ENCODE measurements at places on chromosomes 5 and 9. TPM values are rescaled to one million over a fixed set of nuclear protein-coding genes. Genes with fewer than 3 reads are reported as not detected.

Gene GABRA1
- not detected for total RNA-seq

DNA sequence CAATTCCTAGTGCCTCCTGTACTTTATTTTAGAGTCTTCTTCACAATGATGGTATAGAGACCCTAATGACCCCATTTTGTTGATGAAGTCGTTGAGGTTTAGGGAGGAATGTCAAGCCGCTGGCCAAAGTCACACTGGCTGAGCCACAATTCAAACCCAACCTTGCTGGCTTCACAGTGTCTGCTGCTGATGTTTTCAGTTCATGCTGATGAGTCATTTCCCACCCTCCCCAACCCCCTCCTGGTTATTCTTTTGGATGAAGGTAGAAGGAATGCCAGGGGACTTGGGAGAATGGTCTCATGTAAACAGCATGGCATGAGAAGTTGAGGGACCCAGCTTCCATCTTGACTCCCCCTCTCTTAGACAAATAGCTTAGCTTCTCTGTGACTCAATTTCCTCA, 68.6 kb downstream of the TMEM252 start:
- no peaks in the 10 kb centered on the region for H3K27me3 ChIP-seq
- H3K27ac ChIP-seq: no peak overlapping the region

Gene ADAMTSL1
- 9.0 TPM for total RNA-seq

GRCh38 chr9:18761742-18762300, 271.2 kb downstream of the SAXO1 start:
- H3K4me1 ChIP-seq: no peaks in the 10 kb centered on the region
- H3K27ac ChIP-seq: no peak overlapping the region
- DNase-seq: no peak
- no peaks in the 10 kb centered on the region for H3K27me3 ChIP-seq
- H3K4me3 ChIP-seq: no peak overlapping the region

Gene PCDHA9
- total RNA-seq: 0.33 TPM

DNA sequence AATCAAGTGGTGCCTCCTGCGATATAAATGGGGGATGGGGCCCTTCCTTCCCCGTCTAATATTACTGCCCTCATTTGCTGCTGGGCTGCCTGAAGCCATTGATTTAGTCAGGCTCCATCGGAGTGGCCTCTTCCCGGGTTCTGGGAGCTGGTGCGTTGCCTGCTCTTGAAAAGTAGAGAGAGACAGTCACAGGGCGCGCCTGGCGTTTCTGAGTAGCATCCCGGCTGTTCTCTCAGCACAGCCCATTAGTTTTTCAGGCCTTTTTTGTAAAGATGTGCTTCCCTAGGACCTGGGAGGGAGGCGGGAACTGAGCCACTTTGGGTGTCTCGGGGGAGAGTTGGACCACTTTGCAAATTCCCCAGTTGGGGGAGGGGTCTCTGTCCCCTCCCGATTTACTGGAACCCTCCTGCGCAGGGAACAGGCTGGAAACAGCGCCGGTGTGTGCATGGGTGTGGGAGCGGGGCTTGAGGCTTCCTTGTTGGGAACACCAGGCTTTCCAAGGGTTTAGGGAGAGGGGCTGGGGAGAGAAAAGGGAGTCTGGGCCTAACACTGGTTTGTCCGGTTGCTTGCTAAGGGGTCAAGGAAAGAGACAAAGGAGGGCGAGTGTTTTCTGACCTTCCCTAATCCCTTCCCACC, 4.7 kb downstream of the PRDM6 start:
- DNase-seq: no peak
- no peak overlapping the region for H3K27ac ChIP-seq
- H3K4me1 ChIP-seq: peaks cover 20% of the 10 kb centered on the region
- no peak overlapping the region for H3K4me3 ChIP-seq
- H3K27me3 ChIP-seq: peaks cover 60% of the 10 kb centered on the region

Gene PFN3
- total RNA-seq: not detected

GRCh38 chr5:14122089-14122488, 21.1 kb upstream of the TRIO start:
- no peaks in the 10 kb centered on the region for H3K36me3 ChIP-seq
- no peak overlapping the region for H3K27ac ChIP-seq
- no peaks in the 10 kb centered on the region for H3K27me3 ChIP-seq
- DNase-seq: no peak
- H3K4me3 ChIP-seq: no peak overlapping the region
- no peaks in the 10 kb centered on the region for H3K4me1 ChIP-seq

DNA sequence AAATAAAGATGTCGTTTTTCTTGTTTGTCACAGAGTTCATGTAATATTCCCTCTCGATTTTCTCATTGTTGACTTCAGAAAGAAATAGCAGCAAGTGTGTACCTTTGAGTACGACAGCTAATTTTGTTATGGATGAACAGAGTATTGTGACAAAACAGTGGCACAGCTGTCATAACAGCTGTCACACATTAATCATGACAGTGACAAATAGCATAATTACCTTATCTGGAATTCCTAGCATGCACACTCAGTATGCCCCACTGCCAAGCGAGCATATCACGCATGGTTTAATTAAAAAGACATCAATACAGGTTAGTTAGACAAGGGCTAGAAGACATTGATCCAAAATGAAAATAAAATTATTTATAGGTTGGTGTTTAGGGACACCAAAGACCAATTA, 375.1 kb downstream of the SPATA31D1 start:
- H3K4me3 ChIP-seq: no peak overlapping the region
- no peaks in the 10 kb centered on the region for H3K27me3 ChIP-seq
- H3K27ac ChIP-seq: no peak overlapping the region
- DNase-seq: no peak

DNA sequence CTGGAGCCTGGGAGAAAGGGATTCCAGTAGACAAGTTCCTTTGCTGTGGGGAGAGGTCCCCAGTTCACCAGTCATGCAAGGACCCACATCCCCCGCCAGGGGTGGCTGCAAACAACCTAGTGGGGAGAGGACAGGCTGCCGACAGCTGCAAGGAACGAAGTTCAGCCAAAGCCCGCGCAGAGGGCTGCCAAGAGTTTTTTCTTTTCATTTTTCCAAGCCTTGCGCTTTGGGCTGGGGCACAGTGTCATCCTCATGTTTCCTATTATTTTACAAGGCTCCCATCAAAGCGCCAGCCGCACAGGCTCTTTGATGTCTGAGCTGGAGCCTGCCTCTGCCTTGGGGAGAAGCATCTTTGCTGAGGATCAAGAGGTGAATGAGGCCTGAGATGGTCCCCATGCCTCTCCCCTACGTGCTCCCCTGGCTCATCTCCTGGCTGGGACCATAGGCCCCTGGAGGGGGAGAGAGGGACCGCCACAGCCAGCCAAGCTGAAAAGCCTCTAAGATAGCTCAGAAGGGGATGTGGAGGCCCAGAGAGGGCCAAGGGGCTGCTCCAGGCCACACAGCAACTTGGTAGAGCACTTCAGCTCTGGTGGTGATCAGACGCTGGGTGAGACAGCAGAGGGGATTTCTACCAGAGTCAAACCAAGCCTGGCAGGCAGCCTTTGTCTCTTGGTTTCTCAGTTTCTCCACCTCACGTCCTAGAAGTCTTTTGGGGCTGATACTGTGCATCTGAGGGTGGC, 50.4 kb upstream of the SYNPO start:
- DNase-seq: peak; percentile 22
- H3K27ac ChIP-seq: peak overlapping the region; percentile 33
- H3K36me3 ChIP-seq: no peaks in the 10 kb centered on the region
- H3K4me1 ChIP-seq: no peaks in the 10 kb centered on the region

- H3K4me1 ChIP-seq: no peaks in the 10 kb centered on the region
- no peak overlapping the region for H3K27ac ChIP-seq
- no peaks in the 10 kb centered on the region for H3K27me3 ChIP-seq
- H3K4me3 ChIP-seq: no peak overlapping the region
Observed at GRCh38 chr9:87765521-87765920, 39.6 kb downstream of the CTSL start.

- no peak for DNase-seq
- H3K36me3 ChIP-seq: no peaks in the 10 kb centered on the region
- H3K4me3 ChIP-seq: no peak overlapping the region
- H3K4me1 ChIP-seq: peaks cover 3% of the 10 kb centered on the region
- no peak overlapping the region for H3K27ac ChIP-seq
- H3K27me3 ChIP-seq: no peaks in the 10 kb centered on the region
Observed at GRCh38 chr5:180376511-180376910, 23.4 kb upstream of the GFPT2 start.

- H3K4me1 ChIP-seq: no peaks in the 10 kb centered on the region
- H3K36me3 ChIP-seq: no peaks in the 10 kb centered on the region
- H3K27me3 ChIP-seq: no peaks in the 10 kb centered on the region
- no peak overlapping the region for H3K27ac ChIP-seq
Observed at GRCh38 chr5:29462241-29462640, 1731.2 kb upstream of the CDH6 start.

Gene SWI5
- total RNA-seq: 18.5 TPM

GRCh38 chr9:107612136-107612535, 122.6 kb upstream of the KLF4 start:
- DNase-seq: peak; percentile 21
- H3K27ac ChIP-seq: no peak overlapping the region
- H3K4me3 ChIP-seq: no peak overlapping the region
- no peaks in the 10 kb centered on the region for H3K4me1 ChIP-seq
- no peaks in the 10 kb centered on the region for H3K36me3 ChIP-seq

Gene IRX1
- 1.6 TPM for total RNA-seq

GRCh38 chr9:83477571-83477970, 60.6 kb downstream of the FRMD3 start:
- no peak for DNase-seq
- H3K36me3 ChIP-seq: no peaks in the 10 kb centered on the region
- H3K27me3 ChIP-seq: no peaks in the 10 kb centered on the region
- no peak overlapping the region for H3K4me3 ChIP-seq

Gene SPATA31E1
- under 0.01 TPM for total RNA-seq

Gene GRK6
- total RNA-seq: 19.1 TPM

- no peaks in the 10 kb centered on the region for H3K36me3 ChIP-seq
- H3K4me3 ChIP-seq: no peak overlapping the region
- no peak overlapping the region for H3K27ac ChIP-seq
- no peaks in the 10 kb centered on the region for H3K27me3 ChIP-seq
- DNase-seq: no peak
- H3K4me1 ChIP-seq: no peaks in the 10 kb centered on the region
Observed at GRCh38 chr5:145407300-145408047, 427.7 kb downstream of the PRELID2 start.

GRCh38 chr9:118215549-118215948, 511.3 kb downstream of the TLR4 start:
- no peak overlapping the region for H3K27ac ChIP-seq
- H3K36me3 ChIP-seq: no peaks in the 10 kb centered on the region
- DNase-seq: no peak
- H3K4me1 ChIP-seq: no peaks in the 10 kb centered on the region
- no peak overlapping the region for H3K4me3 ChIP-seq

DNA sequence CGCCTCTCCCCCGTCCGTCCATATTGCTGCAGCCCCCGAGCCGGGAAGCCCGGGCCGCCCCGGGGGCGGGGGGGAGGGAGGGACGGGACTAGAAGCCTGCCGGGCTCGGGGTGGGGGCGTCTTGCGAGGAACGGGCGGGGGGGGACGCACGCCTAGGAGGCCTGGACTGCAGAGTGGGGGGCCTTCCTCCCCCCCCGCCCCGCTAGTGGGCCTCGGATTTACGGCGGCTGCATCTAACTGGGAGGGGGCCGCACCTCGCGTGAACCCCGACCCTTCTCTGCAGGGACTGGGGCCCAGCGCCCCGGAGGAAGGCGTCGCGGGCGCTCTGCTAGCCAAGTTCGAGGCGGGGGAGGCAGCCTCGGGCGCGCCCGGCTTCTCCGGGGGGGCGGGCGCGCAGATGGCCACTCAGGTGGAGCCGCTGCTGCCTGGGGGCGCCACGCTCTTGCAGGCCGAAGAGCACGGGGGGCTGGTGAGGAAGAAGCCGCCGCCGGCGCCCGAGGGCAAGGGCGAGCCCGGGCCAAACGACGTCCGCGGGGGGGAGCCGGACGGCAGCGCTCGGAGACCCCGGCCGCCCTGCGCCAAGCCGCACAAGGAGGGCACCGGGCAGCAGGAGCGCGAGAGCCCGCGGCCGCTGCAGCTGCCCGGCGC, at the start of gene LARP1:
Gene LARP1, plus strand, starts transcription at position 17 of the 648 bp plus-strand sequence. Its CDS starts 381 bp downstream, at position 398.
- peaks cover 45% of the 10 kb centered on the region for H3K4me1 ChIP-seq
- no peaks in the 10 kb centered on the region for H3K36me3 ChIP-seq
- no peaks in the 10 kb centered on the region for H3K27me3 ChIP-seq
- DNase-seq: peak; percentile 69

DNA sequence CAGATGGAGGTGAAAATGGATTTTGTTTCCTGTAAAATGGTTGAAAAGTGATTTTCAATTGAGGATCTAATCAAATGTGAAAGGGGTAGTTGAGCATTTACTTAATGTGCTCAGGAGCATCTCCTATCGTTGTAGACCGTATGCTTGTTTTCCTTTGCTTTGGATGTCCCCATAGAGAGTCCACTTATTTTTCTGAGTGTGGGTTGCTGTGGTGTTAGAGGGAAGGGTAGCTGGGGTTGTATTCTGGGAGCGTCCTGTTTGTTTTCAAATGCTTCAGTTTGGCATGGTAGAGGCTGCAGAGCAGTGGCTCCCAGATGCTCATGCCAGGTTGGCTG, 154.1 kb downstream of the MAT2B start:
- H3K27me3 ChIP-seq: no peaks in the 10 kb centered on the region
- no peak for DNase-seq
- H3K4me3 ChIP-seq: no peak overlapping the region
- no peak overlapping the region for H3K27ac ChIP-seq
- H3K36me3 ChIP-seq: no peaks in the 10 kb centered on the region

GRCh38 chr9:95061916-95062595, 255.5 kb downstream of the FANCC start:
- no peak overlapping the region for H3K27ac ChIP-seq
- peaks cover 5% of the 10 kb centered on the region for H3K4me1 ChIP-seq
- no peak for DNase-seq

Gene CDO1
- 40.4 TPM for total RNA-seq

GRCh38 chr9:6692881-6693361, 47.4 kb upstream of the GLDC start:
- DNase-seq: no peak
- no peaks in the 10 kb centered on the region for H3K27me3 ChIP-seq
- no peak overlapping the region for H3K4me3 ChIP-seq
- no peaks in the 10 kb centered on the region for H3K36me3 ChIP-seq

Gene VLDLR
- total RNA-seq: 53.8 TPM

GRCh38 chr9:111940697-111941096, 44.1 kb downstream of the UGCG start:
- no peak for DNase-seq
- no peak overlapping the region for H3K27ac ChIP-seq
- H3K4me3 ChIP-seq: no peak overlapping the region
- H3K36me3 ChIP-seq: no peaks in the 10 kb centered on the region

GRCh38 chr9:124352616-124353015, 62.6 kb downstream of the PSMB7 start:
- H3K27me3 ChIP-seq: no peaks in the 10 kb centered on the region
- no peak overlapping the region for H3K27ac ChIP-seq
- H3K4me1 ChIP-seq: peaks cover 13% of the 10 kb centered on the region
- peaks cover 31% of the 10 kb centered on the region for H3K36me3 ChIP-seq
- H3K4me3 ChIP-seq: no peak overlapping the region
- DNase-seq: no peak

Gene PCA3
- total RNA-seq: not detected

Gene ZNF300
- total RNA-seq: 7.3 TPM

Gene LCN10
- 7.0 TPM for total RNA-seq

Gene TMEM215
- total RNA-seq: not detected

All from thyroid gland (tissue), 4 donors.